Adrenal gland (tissue), 19 donors: ENCODE measurements at places on chromosomes 7 and 10. TPM values are rescaled to one million over a fixed set of nuclear protein-coding genes. Genes with fewer than 3 reads are reported as not detected.

DNA sequence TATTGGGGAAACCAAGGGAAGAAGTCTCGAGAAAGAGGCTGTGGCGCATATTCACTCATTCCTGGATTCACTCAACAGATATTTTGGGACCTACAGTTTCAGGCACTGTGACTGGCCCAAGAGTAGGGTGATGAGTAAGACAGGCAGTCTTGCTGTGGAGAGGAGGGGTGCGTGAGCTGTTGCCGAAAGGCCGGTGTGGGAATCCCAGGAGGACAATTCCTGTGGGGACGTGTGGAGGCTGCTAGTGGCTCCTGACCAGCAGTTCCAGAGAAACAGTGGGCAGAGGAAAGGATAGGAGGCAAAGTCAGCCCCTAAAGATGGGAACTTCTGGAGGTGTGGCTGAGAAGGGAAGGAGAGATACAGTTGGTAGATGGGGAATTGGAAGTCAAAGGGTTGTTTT is 59.3 kb upstream of the GRB10 start:
- no peak overlapping the region for H3K4me3 ChIP-seq
- no peak for DNase-seq
- no peaks in the 10 kb centered on the region for H3K36me3 ChIP-seq
- no peaks in the 10 kb centered on the region for H3K27me3 ChIP-seq
- H3K4me1 ChIP-seq, result no peaks in the 10 kb centered on the region

GRCh38 chr7:95776561-95777185 is 4.3 kb downstream of the DYNC1I1 start:
- H3K4me1 ChIP-seq, result peaks cover 7% of the 10 kb centered on the region
- no peaks in the 10 kb centered on the region for H3K27me3 ChIP-seq
- H3K36me3 ChIP-seq, result no peaks in the 10 kb centered on the region
- DNase-seq, result no peak
- no peak overlapping the region for H3K27ac ChIP-seq

- peaks cover 7% of the 10 kb centered on the region for H3K27me3 ChIP-seq
- no peaks in the 10 kb centered on the region for H3K36me3 ChIP-seq
- no peak overlapping the region for H3K4me3 ChIP-seq
- H3K4me1 ChIP-seq, result peaks cover 8% of the 10 kb centered on the region
- H3K27ac ChIP-seq, result no peak overlapping the region
These were observed 2.3 kb upstream of the INSYN2A start for GRCh38 chr10:127198721-127199120.

- H3K27me3 ChIP-seq, result no peaks in the 10 kb centered on the region
- H3K4me1 ChIP-seq, result no peaks in the 10 kb centered on the region
These were observed 379.6 kb downstream of the ARL4A start for GRCh38 chr7:13067036-13067435.

DNA sequence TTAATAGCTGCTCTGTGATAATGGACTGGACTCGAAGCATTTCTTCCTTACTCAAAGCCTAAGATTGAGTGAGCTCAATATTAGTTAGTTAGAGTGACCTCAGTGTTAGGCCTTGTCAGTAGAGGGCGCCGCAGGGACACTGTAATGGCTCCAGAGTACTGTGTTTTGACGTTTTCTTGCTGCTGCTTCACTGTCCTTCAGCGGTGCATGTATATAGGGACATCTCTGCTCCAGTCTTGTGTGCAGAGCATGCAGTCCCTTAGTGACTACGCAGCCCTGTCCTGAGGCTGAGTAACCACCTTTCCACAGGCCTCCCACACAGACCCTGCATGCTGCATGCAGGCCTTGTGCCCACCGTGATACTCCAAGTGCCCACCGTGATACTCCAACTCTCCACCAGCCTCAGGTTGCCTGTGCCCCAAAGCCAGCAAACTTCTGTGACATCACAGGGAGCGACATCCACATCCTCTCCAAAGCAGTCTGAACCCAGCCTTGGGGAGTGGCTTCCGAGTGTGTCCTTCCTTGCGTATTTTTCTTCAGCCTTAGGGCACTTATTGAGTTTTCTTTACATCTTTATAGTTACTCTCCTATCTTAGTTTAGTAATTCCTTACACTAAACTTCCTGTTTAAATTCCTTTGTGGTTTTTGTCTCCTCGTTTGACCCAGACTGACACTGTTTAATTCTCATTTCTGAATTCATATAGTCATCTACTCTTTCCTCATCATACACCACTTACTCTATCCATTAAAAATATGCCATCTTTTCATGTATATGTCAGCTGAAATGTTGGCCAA is 118.2 kb downstream of the JAZF1 start:
- no peak overlapping the region for H3K4me3 ChIP-seq
- no peak overlapping the region for H3K27ac ChIP-seq
- peak; percentile 75 for DNase-seq
- H3K27me3 ChIP-seq, result no peaks in the 10 kb centered on the region

Gene EVX1
- 0.88 TPM for polyA plus RNA-seq

DNA sequence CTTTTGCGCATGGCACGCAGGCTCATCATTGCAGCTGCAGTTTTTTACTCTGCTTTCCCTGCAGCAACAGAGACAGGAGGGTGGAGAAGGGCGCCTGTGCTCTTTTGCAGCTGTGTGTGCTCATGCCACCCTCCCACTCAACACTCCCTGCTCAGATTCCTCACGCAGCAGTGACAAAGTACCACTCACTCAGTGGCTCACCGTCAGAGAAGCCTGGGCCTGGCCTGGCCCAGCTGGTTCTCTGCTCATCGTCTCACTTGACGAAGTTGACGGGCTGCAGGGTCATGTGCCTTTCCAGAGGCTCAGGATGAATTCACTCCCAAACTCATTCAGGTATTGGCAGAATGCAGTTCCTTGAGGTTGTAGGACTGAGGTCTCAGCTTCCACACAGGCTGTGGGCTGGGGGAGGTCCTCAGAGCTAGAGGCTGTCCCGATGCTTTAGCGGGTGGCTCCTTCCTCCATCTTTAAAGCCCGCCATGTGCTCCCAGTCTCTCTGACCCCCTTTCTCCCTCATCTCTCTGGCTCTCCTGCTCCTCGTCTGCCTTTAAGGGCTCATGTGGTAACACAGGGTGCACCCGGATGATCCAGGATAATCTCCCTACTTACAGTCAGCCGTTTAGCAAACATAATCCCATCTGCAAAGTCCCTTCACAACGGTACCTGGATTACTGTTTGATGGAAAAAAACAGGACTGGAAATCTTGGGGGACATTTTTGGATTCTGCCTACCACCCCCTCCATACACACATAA is 25.8 kb downstream of the PTPRE start:
- DNase-seq, result no peak
- no peak overlapping the region for H3K27ac ChIP-seq
- no peak overlapping the region for H3K4me3 ChIP-seq
- peaks cover 14% of the 10 kb centered on the region for H3K4me1 ChIP-seq
- no peaks in the 10 kb centered on the region for H3K27me3 ChIP-seq

DNA sequence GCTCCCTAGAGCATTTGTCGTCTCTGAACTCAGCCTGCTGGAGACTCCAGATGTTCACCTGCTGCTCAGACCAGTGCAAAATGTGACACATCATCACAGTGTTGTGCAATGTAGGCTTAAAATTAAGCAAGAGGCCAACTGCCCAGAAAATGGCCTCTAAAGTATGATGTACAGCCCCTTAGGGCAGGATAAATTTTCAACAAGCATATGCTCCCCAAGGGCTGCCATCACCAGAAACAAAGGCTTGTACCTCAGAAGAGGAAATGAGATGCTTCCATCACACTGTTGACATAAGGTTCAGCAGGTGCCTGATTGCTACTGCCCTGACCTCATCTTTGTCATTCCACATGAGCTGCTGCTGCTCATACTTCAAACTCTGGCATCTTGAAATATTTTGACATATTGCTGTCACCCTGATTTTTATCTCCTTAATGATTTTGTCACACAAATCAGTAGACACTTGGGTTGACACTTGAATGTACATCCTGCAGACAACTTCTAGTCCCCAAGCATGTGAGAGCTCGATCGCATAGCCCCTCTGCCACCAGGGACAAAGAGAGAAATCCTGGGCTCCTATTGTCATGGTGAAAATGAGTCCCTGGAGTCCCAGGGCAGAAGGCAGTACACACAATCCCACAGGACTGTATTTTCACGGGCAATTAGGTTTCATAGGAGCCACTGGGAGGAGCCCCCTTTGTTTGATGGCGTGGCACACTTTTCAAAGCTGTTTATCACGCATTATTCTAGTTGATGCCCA is 219.7 kb upstream of the STK17A start:
- H3K27ac ChIP-seq, result no peak overlapping the region
- no peak for DNase-seq
- no peaks in the 10 kb centered on the region for H3K27me3 ChIP-seq
- H3K4me1 ChIP-seq, result no peaks in the 10 kb centered on the region
- H3K36me3 ChIP-seq, result no peaks in the 10 kb centered on the region
- H3K4me3 ChIP-seq, result no peak overlapping the region

GRCh38 chr10:42988517-42989395 is 88.1 kb upstream of the RET start:
- H3K27ac ChIP-seq, result no peak overlapping the region
- no peak for DNase-seq
- no peak overlapping the region for H3K4me3 ChIP-seq
- H3K27me3 ChIP-seq, result no peaks in the 10 kb centered on the region
- H3K4me1 ChIP-seq, result no peaks in the 10 kb centered on the region

DNA sequence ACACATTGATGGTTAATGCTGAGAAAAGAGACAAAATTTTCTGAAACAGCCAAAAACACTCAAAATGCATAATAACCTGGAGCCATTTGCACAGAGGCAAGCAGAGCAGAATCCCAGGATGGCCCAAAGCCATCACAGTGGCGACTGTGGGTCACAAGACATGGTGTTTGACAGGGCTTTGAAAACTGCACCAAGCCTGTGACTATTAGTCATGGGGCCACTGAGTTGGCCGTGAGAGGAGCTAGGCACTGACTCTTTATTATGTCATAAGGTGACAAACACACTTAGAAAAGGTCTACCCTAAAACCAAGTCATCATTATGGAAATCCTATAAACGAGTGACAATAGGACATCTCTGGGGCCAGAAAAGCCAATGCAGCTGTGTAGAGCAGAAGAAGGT is 23.9 kb downstream of the DRGX start:
- no peaks in the 10 kb centered on the region for H3K27me3 ChIP-seq
- H3K27ac ChIP-seq, result no peak overlapping the region
- H3K36me3 ChIP-seq, result no peaks in the 10 kb centered on the region
- H3K4me1 ChIP-seq, result no peaks in the 10 kb centered on the region
- DNase-seq, result no peak
- H3K4me3 ChIP-seq, result no peak overlapping the region

DNA sequence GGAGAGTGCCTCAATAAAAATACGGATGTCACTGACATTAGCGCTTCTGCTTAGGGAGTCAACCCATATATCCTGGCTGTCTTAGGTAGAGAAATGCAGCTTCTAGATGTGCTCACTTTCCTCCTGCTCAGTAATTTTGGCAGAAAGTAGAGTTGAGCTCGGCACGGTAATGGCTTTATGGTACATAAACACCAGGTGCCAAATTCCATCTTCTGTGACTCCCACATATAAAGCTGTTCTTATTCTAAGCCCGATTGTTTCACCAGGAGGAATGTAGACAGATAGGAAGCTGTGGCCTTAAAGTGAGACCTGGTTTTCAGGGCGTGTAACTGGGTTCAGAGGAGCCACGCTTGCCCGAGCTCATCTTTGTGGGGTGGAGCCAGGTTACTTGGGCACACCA is 143.7 kb downstream of the CREB5 start:
- H3K27ac ChIP-seq, result no peak overlapping the region
- H3K36me3 ChIP-seq, result no peaks in the 10 kb centered on the region
- no peak overlapping the region for H3K4me3 ChIP-seq
- DNase-seq, result no peak
- no peaks in the 10 kb centered on the region for H3K27me3 ChIP-seq

GRCh38 chr7:47511699-47512370 is 70.1 kb downstream of the TNS3 start:
- H3K4me3 ChIP-seq, result no peak overlapping the region
- no peak for DNase-seq
- H3K36me3 ChIP-seq, result no peaks in the 10 kb centered on the region
- no peaks in the 10 kb centered on the region for H3K27me3 ChIP-seq
- H3K4me1 ChIP-seq, result peaks cover 30% of the 10 kb centered on the region

GRCh38 chr10:31599626-31600504 is 280.8 kb downstream of the ZEB1 start:
- DNase-seq, result no peak
- H3K4me1 ChIP-seq, result peaks cover 4% of the 10 kb centered on the region
- no peak overlapping the region for H3K27ac ChIP-seq
- no peaks in the 10 kb centered on the region for H3K27me3 ChIP-seq
- no peaks in the 10 kb centered on the region for H3K36me3 ChIP-seq

Gene HSPA12A
- 20.1 TPM for polyA plus RNA-seq

- no peaks in the 10 kb centered on the region for H3K4me1 ChIP-seq
- DNase-seq, result no peak
- no peak overlapping the region for H3K4me3 ChIP-seq
- H3K27me3 ChIP-seq, result peaks cover 7% of the 10 kb centered on the region
- no peaks in the 10 kb centered on the region for H3K36me3 ChIP-seq
These were observed 17.1 kb downstream of the RAPGEF5 start for GRCh38 chr7:22339725-22340390.

DNA sequence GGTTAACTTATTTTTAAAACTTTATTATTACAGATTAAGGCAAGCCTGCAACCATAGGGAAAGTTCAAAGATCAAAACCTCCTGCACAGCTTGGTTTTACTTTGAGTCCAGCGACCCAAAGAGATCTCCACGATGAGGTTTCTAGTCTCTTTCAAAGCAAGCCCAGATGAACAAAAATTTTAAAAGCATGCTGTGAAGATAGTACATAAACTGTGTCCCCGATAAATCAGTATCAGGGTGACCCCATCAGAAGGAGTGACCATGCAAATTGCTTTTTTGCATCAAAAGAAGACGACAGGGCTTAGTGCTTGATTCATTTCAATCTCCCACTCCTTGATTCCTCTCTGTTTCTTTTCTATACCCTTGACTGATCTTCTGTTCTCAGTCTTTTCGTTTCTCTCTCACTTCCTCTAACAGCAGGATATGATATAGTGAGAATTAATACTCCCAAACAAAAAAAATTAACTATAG is 16.0 kb upstream of the DNTT start:
- no peak overlapping the region for H3K4me3 ChIP-seq
- H3K27me3 ChIP-seq, result no peaks in the 10 kb centered on the region
- no peak overlapping the region for H3K27ac ChIP-seq
- H3K36me3 ChIP-seq, result no peaks in the 10 kb centered on the region
- H3K4me1 ChIP-seq, result no peaks in the 10 kb centered on the region

Gene ADO
- 5.6 TPM for polyA plus RNA-seq

DNA sequence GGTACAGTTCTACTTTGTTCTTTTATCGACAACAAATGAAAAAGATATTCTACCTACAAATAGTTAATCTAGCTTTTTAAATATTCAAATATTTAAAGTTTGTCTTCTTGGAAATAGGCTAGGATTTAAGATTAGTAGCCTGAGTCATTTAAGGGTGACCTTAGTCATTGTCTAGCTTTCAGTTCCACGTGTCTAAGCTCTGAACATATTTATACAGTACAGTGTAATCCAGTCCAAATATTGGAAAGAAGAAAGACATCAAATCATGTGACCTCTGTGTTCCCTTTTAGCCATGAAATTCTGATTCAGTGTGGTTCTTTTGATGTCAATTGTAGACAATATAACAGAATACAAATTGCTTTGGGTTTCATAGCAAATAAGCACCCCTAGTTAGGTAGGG is 121.1 kb downstream of the MALRD1 start:
- H3K4me3 ChIP-seq, result no peak overlapping the region
- no peak for DNase-seq
- H3K27me3 ChIP-seq, result no peaks in the 10 kb centered on the region
- no peaks in the 10 kb centered on the region for H3K4me1 ChIP-seq
